ENCODE measurements at places on chromosomes 2 and 18.

DNA sequence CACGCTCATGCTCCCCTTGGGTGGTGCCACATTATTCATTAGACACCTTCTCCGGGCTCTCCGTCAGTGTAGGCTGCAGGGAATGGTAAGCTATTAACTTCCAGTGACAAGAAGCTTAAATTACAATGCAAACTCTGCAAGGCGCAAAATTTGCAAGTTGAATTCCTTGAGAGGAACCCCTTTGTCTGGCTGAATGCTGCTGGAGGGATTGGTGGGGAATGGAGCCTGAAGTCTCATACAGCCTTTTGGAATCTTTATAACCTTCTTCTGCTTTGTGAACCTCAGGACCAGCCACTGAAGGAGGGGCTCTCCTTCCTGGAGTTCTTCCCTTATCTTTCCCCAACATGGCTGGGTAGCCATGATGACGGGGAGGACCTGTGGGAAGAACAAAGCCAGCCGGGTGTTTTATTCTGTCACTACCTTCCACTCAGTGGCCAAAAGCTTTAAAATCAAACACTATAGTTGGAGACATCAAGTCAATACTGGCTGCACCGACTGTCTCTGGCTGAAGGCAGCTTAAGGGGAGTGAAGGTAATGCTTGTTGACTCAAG lies 220.9 kb upstream of the EPHA4 start:
- no peak for DNase-seq

DNA sequence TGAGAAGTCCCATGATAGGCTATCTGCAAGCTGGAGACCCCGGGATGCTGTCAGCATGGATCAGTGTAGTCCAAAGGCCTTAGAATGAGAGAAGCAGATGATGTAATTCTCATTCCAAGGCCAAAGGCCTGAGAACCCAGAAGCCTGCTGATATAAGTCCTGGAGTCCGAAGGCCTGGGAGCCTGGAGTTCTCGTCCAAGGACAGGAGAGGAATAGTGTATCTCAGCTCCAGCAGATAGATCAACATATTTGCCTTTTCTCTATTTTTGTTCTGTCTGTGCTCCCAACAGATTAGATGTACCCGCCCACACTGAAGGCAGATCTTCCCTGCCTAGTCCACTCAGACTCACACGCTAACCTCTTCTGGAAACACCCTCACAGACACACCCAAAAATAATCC lies 454.9 kb upstream of the CHAC2 start:
- no peak for DNase-seq

GRCh38 chr2:18651842-18652774 lies 62.7 kb upstream of the NT5C1B start:
- DNase-seq: no peak

GRCh38 chr2:19529677-19530076 lies 171.3 kb upstream of the OSR1 start:
- no peak for DNase-seq

- DNase-seq: no peak
These were observed 212.3 kb downstream of the HDAC4 start for GRCh38 chr2:239188536-239188935.

GRCh38 chr18:58355243-58355642 lies 273.6 kb downstream of the ALPK2 start:
- DNase-seq: no peak

DNA sequence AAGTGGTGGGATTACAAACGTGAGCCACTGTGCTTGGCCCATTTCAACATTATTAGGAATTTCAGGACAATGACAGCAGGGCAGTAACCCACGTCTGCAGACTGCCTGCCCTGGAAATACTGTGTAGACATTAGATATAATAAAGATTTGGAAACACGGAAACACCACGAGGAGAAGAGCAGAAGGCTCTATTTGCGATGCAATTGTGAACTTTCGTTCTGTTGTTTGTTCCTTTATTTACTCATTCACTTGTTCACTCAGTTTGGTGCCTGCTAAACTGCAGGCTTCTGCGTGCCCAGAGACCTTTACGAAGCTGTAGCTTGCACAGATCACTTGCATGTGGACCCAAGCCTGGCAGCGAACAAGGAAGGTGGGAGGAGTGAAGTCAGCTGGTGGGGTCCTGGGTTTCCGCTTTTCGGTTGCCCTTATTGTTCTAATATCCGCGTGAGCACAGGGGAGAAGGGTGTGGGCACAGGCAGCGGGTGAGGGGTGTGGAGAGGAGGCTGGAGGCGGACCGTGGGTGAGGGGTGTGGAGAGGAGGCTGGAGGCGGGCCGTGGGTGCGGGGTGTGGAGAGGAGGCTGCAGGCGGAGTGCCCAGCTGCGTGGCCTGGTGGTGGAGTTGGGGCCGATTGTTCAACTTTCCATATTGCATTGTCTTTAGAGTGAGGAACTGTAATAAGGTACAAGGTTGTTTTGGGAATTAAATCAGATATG lies 3.4 kb downstream of the COLEC11 start:
- DNase-seq: no peak

DNA sequence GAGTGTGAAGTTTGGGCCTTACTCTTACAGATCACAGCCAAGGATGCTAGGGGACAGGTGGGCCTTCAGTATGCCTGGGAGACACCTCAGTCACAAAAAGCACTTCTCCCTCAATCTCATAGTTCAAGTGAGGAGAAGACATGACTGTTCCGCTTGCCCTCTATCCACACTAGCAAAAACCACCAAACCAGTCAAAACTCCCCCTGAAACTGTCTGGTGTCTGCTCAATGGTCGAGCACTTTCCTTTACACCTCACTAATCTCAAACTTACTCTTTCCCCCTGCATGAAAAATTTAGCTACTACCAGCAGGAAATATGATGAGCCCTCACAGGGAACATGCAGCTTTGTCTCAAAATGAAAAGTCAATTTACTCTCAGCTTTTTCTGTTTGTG lies 232.2 kb downstream of the TRIB2 start:
- no peak for DNase-seq

DNA sequence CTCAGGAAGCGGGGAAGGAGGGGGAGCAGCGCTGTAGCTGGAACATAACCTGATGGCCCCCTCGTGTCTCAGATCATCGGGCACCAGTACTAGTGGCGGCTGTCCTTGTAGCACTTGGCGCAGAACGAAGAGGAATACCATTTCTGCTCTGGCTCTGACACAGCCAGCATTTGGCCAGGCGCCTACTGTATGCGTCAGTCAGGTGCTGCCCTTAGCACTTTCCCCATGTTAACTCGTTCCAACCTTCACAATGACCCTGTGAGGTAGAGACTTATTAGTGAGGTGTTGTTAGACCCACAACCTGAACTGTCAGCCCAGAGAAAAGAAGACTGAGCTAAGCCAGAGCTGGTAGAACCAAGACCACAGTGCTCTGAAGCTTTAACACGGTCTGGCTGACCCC lies 47.7 kb upstream of the EML6 start:
- no peak for DNase-seq

GRCh38 chr18:79826966-79827365 lies 29.2 kb downstream of the KCNG2 start:
- DNase-seq: no peak

DNA sequence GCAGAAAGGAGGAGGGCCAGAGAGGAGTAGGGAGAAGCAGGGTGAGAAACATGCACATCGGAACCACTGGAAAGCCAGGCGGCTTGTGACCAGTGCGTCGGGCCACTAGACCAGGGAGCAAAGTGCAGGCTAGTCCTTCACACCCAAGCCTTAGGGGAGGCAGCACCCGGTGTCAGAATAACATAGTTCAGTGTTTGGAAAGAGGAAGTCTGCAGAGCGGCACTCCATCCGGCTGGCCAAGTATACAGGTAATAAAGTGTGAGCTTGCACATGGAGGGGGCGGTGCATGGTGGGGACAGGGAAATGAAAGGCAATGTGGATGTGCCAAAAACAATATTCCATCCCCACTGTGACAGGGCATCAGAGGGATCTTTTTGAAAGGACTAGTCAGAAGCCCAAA lies 69.7 kb downstream of the ZNF521 start:
- DNase-seq: no peak

GRCh38 chr18:49471532-49471931 lies 11.1 kb upstream of the DYM start:
- no peak for DNase-seq

DNA sequence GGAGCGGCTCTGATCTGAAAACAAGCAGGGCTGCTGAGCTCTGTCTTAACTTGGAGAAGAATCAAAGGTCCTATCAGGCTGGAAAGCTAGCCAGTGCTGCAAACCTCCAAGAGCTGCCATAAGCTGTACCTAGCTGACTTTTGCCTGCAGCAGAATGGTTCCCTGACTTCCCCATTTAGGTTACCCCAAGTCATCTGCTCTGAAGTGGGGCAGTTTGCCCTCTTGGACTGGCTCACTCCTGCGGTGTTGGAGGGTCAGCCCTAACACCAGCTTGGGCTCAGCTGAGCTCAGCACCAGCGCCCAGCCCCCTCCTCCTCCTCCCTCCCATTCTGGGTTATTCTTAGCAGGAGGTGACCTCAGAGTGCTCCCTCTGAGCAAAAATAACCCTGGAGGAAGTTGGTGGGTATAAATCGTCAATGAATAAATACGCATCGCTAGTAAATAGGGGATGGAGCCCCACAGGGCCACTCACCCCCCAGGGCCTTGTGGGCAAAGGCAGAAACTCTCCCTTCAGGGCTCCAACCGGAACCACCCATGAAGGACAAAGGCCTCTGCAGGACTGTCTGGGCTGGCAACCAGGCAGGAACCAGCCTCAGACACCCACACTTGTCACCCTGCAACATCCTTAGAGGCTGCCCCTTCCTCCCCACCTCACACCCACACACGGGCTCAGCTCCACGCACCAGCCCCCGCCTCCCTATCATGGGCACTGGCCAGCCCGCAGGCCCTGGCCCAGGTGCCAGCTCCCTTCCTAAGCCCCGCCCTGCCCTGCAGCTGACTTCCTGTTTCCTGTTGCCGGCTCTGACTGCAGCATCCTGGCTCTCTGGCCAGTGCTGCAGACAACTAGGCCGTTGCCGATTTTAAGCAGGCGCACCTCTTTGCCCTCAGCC lies 46.9 kb downstream of the DNMT3A start:
- DNase-seq: peak; percentile 85

- DNase-seq: peak; percentile 61
These were observed 30.6 kb upstream of the TMBIM1 start for GRCh38 chr2:218322768-218323525.

DNA sequence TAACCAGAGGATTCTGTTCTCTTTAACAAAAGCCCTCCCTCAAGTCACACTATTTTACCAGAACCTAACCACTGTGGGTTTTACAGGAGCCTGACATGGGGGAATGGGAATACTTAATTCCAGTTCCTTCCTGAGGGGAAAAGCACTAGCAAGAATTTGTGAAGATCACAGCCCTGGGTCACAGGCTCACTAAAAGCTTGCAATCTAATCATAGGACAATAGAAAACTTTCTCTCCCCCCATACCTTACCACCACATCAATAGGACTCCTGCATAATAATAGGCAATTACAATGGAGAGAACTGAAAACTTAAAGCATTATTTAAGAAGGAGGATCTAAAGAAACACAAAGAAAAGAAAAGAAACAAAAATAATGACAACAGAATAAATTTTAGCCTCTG lies 225.8 kb upstream of the ZNF804A start:
- no peak for DNase-seq

DNA sequence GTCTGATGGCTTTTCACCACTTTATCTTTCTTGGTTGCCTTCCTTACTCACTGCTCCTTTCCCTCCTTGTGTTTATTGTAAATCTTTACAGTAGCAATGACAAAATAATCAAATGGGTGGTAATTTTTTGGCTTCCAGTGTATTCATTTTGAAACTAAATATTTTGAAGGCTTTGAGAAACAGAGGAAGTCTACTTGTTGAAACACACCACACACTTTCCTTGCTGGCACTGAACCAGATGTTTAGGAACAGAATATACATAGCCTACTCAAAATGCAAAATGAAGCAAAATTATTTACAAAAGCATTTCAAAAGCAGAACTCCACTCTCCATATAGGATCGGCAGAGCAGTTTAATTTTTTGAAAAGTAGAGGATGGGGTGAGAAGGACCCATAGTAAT lies 189.8 kb downstream of the LTBP1 start:
- no peak for DNase-seq

GRCh38 chr2:39623917-39624316 lies 41.8 kb upstream of the TMEM178A start:
- no peak for DNase-seq
